ENCODE measurements at places on chromosomes 4 and X.

DNA sequence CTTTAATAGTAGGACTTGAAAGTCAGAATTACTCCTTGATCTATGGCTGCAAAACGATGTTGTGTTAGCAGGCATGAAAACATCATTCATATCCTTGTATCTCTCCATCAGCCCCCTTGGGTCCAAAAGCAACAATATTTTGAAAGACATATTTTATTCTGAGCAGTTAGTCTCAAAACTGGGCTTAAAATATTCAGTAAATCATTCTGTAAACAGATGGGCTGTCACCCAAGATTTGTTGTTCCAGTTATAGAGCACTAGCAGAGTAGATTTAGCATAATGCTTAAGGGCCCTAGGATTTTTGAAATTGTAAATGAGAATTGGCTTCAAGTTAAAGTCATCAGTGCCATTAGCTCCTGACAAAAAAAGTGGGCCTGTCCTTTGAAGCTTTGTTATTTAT, 1565.6 kb downstream of the STIM2 start:
- DNase-seq, result no peak

DNA sequence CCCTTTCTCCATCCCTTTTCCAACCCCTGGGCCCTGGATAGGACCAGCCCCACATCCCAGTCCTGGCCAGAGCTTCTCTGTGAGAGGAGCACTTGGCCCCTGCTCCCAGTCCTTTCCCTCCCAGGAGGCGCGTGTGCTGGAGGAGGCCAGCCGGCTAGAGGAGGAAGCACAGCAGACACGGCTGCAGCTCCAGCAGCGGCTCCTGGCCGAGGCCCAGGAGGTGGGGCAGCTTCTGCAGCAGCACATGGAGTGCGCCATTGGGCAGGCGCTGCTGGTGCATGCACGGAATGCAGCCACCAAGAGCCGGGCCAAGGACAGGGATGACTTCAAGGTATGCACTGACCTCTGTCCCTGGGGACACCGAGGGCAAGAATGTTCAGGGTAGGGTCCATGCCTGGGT, 87.5 kb downstream of the EVC start:
- DNase-seq, result no peak

- DNase-seq, result no peak
Observed at GRCh38 chrX:47501226-47502074, 18.4 kb upstream of the ZNF41 start.

DNA sequence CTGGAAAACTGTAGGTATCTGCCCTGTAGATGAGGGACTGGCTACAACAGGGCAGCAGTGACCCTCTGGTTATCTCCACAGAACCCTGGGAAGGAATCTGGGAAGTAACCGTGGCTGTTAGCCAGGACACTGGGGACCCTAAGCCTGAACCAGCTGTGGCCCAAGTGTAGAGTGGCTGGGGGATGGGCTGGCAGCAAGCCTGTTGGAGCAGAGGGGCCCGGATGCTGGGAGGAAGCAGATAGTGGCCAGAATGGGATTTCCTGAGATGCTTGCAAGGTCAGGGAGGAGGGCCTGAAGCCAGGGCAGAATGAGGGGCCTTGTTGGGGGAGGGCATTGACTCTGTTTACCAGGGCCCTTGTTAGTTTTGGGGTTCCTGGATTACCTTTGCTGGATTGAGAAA, 161.0 kb upstream of the EOLA2 start:
- no peak for DNase-seq

DNA sequence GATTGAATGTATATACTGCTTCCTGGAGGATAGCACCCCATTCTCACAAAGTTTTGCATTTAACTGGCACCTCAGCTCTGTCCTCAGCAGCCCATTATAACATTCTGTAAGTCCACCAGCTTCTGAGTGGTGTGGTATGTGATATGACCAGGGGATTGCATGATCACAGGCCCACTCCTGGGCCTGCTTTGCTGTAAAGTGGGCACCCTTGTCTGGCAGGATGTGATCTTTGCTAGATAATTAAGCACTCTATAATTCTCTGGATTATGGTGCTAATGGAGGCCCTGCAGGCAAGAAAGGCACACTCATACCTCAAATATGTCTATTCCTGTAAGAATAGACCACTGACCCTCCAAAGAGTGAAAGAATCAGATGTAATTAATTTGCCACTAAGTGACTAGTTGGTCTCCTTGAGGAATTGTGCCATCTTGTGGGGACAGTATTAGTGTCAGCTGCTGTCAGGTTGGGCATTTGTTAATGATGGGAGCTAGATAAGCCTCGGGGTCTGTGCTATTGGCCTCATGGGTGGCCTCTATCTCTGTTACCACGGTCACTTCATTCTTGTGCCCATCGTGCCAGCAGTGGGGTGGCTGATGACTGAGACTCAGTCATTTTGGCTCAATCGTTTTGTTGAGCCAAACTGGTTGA, 2.2 kb upstream of the CFI start:
- DNase-seq, result no peak

- no peak for DNase-seq
Observed at GRCh38 chrX:84223261-84223660, 35.3 kb upstream of the RPS6KA6 start.
